Aorta (tissue), 5 donors: ENCODE measurements at places on chromosomes 7 and 10. TPM values are rescaled to one million over a fixed set of nuclear protein-coding genes. Genes with fewer than 3 reads are reported as not detected.

Gene HOXA3
- 9.6 TPM for total RNA-seq

Gene CDC14C
- not detected for total RNA-seq

GRCh38 chr10:24848195-24848594, 104.2 kb downstream of the PRTFDC1 start:
- no peak for DNase-seq

DNA sequence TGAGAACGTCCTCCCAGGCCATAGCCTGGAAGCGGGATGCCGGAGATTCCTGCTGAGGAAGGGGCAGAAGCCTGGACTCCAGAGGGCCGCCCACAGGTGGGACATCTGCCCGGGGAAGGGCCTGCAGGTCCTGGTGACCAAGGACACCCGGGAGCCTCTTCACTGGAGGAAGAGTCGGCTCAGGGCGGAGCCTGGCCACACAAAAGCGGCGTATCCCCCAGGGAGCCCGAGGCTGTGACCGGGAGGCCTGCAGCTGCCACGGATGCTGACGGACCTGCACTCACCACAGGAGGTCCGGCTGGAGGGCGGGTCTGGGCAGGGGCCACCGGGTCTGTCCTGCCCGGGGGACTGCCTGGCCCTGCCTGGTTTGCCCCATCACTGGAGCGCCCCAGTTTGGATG, 15.5 kb upstream of the ADGRA1 start:
- no peak for DNase-seq

GRCh38 chr10:112024079-112024478, 159.5 kb downstream of the GPAM start:
- no peak for DNase-seq

DNA sequence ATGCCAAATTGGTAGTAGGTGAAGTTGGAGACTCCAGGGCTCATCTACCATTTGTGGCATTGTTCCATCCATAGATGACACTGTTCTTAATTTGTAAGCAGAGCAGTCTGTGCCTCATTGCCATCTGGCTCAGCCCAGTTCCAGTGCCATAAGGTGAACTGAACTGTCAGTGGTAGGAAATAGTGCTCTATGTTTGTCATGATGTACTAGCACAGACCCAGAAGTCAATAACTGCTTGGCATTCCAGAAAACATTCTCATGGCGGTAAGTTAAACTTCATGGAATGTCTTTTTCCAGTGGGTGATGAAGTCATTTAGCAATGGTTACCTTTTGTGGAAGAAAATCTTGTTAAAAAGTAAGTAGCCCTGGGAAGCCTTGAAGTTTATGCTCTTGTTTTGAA, 302.7 kb downstream of the SUGCT start:
- no peak for DNase-seq

GRCh38 chr7:4663239-4664018, 18.7 kb upstream of the FOXK1 start:
- peak; percentile 28 for DNase-seq

GRCh38 chr7:128235471-128235870, 5.6 kb upstream of the LEP start:
- no peak for DNase-seq
